ENCODE measurements at places on chromosomes 16 and 17.

GRCh38 chr16:16111639-16112038 lies 111.7 kb downstream of the ABCC6 start:
- DNase-seq, result no peak

DNA sequence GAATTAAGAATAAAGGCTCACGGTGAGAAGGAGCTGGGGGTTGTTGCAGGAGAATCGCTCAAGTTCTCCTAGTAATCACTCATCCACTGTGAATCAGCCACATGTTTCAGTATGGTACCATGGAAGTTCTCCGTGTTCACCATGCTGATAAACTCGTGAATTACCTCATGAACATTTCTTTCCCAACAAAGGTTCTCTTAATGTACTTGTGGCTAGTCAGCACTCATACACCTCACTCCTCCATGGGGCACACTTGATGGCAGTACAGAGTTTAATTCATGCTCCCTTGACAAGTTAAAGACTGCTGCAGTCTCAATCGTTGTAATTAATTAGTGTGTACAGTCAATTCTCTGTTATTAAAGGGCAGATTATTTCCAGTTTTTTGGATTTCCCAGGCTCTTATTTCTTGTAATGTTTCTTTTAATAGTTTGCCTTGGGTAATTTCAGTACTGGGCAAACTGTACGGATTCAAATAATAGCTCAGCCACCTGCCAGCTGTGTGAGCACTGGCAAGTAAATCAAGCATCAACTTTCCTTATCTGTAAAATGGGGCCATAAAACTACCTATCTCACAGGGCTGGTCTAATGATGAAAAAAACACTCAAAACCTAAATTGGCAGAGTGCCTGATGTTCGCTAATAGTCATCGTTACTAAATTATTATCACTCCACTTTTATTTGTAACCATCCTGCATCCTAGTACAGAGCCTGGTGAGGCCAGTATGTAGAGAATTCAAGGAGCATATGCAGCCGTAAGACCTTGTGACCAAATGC lies 6.1 kb downstream of the GOT2 start:
- no peak for DNase-seq

DNA sequence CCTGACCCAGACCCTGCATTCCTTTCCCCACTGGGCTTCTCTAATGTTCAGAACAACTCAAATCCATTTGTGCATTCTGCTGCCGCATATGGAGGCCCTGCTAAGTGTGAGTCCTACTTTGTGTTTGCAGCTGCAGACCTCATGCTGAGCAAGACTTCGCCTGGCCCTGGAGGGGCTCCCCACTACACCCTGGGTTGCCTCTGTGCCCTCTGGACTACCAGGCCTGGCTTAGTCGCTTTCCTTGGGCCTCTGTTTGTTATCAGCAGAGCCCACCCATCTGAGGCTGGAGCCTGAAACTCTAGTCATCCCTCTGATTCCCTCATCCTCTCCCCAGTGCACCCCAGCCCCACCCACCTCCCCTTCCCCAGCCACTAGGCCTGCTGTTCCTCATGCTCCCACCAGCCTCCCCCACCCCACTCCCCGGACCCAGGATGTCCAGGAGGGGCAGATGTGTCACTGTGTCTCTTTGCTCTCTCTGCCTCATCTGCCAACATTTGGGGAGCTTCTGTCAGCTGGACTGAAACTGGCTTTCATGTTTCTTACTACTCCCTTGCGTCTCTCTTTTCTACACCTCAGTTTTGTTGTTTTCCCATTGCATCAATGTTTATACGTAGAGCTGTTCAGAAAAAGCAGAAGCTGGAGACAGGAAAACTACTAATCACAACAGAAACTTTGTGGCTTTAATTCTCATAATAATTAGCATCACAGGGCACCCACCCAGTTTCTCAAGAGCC lies 17.9 kb upstream of the CD300E start:
- DNase-seq, result no peak

GRCh38 chr16:12927591-12927990 lies 26.2 kb downstream of the SHISA9 start:
- no peak for DNase-seq

GRCh38 chr16:3879887-3880564 lies 487 bp downstream of the CREBBP start:
- DNase-seq, result no peak

DNA sequence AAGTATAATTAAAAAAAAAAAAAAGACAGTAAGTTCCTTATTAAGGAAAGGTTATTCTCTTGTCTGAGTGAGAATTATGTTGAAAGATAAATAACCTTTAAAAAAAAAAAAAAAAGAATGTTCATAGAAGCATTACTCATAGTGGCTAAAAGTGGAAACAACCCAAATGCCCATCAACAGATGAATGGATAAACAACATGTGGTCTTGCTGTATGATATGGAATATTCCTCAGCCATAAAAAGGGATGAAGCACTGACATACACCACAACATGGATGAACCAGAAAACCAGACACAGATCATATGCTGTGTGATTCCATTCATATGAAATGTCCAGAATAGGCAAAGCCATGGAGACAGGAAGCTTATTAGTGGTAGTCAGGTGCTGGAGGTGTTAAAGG lies 9.2 kb upstream of the CCNF start:
- no peak for DNase-seq

DNA sequence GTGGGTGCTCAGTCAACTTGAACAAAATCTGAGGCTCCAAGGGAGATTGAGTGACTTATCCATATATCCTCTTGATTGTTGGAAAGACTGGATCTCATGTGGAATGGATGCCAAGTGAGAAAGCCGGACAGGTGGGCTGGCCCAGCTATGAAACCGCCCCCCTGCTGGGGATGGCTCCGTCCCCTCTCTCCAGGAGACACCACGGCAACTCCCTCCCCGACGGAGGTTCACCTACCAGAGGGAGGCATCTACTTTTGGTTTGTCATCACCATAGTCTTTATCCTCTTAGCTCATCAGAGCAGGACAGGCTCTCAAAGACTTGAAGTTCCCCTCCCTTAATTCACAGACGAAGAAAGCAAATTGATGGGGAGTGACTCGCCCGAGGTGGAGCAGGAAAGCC lies 1.8 kb upstream of the ALG1 start:
- no peak for DNase-seq

DNA sequence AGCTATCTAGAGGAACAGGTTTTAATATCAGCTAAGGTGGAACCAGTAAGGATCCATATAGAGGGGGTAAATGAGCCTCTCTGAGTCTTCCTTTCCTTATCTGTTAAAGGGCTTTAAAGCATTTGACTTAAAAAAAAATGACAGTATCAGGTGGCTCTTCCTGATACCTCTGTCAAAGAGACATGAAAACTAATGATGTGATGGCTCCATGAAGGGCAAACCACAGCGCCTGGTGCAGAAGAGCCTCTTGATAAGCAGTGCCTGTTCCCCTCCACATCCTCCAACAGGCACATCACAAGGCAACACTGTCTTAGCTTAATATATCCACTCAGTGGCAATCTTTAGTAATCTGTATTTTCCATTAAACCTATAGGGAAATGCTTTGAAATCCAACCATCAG lies 68.9 kb downstream of the USP31 start:
- DNase-seq, result no peak

- DNase-seq, result no peak
Observed at GRCh38 chr17:81527591-81528383, at the start of gene FSCN2. TSS of gene FSCN2 (plus strand) at chr17:81528377. CDS start at chr17:81528532, 155 bp downstream.

GRCh38 chr17:31008374-31009041 lies 37.7 kb downstream of the RNF135 start:
- DNase-seq, result no peak

Measured in NCI-H1694 (cell line).